BE2C (cell line): ENCODE measurements at places on chromosomes 7 and 10.

GRCh38 chr10:121900443-121901174 lies 27.2 kb downstream of the ATE1 start:
- DNase-seq = peak; percentile 32

DNA sequence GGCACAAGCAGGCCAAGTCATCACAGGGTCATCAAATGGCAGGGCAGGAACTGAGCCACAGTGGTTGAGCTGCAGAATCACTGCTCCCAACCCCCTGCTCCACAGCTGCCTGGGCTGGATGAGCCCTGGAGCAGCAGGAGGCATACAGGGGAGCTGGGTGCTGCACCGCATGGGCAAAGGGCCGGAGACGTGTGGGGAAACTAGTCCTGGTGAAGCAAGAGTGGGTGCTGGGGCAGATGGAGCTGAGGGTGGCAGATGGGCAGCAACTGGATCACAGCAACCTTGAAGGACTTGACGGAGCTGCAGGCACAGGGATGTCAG lies 16.0 kb upstream of the VOPP1 start:
- no peak for DNase-seq

DNA sequence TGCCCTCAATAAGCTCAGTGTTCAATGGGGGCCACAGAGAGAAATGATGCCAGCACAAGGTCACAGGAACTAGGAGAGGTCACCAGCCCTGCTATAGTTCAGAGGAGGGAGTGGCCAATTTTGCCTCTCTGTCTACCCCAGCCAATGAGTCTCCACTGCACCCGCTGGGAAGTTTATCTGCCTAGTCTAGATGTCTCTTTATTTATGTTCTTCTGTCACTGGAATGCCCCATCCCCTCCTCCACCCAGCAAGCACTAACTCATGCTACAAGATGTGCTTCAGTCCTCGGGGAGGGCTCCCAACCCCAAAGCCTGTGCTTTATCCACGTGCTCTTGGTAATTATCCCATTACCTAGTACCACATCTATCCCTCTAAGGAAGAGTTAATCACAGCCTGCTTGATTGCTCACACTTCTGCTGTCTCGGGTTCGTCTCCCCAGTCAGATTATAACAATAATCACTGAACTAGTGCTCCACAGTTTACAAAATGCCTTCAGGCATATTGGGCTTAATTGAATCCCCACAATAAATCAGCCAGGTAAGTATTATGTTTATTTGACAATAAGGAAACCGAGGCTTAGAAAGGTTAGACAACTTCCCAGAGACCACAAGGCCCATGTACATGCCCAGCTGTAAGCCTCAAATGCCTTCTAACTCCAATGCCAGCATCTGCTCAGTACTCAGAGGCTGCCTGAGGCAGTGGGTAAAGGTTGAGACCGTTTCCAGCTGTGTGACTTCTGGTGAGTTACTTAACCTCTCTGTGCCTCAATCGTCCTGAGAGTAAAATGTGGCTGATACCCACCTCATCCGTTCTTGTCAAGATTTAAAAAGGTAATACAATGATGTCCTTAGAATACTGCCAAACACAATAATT lies 3.9 kb downstream of the HIP1 start:
- no peak for DNase-seq

- no peak for DNase-seq
Observed at GRCh38 chr7:123054357-123055133, 59.0 kb upstream of the TAS2R16 start.

- DNase-seq = peak; percentile 16
Observed at GRCh38 chr7:27745064-27745583, 5.2 kb downstream of the TAX1BP1 start.
